ENCODE measurements at places on chromosomes 7 and 10.

DNA sequence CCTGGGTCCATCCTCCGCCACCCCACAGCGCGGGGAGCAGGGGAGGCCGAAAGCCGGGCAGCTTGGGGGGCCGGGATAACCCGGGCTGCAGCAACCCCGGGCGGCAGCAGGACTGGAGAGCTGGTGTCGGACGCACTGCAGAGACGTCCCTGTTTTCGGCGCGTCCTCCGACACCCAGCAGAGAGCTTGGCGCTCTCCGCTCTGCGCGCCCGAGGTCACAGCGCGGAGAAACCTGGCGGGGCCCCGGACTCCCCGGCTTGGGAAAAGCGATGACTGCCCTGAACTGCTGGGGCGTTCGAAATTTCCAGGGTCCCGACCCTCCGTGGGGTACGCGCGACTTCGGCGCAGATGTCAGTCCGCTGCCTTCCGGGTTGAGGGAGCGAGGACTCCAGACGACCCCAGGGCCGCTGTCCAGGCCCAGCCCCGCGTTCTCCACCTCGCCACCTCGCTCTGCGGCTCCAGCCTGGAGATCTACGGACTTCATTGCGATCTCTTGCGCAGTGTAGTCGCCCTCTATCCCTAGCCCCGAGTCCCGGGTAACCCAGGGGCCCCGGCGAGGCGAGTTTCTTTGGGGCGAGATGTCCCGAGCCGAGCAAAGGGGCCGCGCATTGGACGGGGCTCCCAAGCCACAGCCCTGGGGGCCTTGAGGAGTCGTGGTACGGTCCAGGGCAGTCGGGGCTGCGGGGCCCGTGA, 617 bp upstream of the FOXI2 start:
- DNase-seq, result no peak

DNA sequence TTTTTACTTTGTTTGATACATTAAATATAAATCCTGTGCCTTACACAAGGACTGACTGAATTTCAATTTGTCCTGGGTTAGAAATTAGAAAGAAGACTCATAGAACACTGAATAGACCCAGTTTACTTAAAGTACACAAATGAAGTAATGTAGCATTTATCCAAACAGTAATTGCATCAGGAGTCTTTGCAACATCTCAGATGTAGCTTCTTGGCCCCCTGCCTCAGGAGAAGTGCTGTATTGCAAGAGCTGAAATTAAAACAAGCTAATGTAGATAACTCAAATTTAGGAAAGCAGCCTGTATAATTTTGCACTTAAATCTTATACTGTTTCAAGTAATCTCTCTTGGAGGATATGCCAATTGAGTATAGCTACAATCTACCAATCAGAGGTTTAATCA, 54.3 kb upstream of the KCND2 start:
- DNase-seq, result no peak

DNA sequence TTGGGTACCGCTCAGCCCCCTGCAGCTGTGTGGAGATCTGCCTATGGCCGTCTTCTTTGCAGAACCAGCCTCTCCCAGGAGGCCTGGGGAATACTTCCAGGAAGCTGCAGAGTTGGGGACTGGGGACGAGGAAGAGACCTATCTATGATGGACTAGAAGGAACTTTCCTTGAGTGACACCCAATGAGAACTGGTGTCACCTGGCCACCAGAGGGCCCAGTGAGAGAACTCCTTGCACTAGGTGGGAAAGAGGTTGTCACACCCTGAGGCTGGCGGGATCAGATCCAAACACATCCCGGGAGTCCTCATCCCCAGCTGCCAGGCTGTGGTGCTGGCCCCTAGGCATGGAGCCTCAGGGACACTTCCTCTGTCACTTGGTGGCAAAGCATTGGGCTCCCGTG, 4.9 kb upstream of the GRID2IP start:
- no peak for DNase-seq

DNA sequence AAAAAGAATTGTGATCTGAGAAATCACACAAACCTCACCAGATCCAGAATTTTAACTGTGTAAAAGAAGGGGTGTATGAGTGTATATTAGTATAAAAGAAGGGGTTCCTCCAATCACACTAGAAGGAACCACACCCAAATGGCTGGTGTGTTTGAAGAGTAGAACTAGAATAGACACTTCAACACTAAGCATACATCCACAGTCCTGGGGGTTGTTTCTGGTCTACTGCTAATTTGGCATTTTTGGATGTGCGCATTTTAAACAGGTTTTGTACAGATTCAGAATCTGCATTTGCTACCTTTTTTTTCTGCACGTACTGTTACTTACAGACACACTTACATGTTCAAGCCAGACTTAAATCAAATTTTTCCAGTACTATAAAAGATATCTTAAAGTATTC, 64.6 kb downstream of the PDE1C start:
- DNase-seq, result no peak

GRCh38 chr10:102287538-102287937, 42.2 kb downstream of the GBF1 start:
- no peak for DNase-seq

GRCh38 chr10:116985611-116986010, 19.4 kb downstream of the SHTN1 start:
- no peak for DNase-seq

GRCh38 chr7:20095436-20095835, 121.7 kb downstream of the MACC1 start:
- DNase-seq, result no peak

DNA sequence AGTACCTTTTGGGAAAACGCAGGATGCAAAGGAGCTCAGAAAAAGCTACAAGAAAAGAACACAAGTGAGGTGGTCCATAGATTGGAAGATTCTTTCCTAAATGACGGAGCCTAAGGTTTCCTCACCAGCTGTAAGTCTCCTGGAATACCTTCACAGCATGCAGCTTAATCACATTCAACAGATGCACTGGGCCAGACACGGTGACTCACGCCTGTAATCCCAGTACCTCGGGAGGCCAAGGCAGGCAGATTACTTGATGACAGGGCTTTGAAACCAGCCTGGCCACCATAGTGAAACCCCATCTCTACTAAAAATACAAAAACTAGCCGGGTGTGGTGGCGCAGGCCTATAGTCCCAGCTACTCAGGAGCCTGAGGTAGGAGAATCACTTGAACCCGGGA, 228.7 kb downstream of the FRMD4A start:
- no peak for DNase-seq

- DNase-seq, result no peak
Observed at GRCh38 chr10:7707102-7707501, 4.0 kb downstream of the ITIH2 start.

GRCh38 chr7:25790963-25791362, 361.0 kb upstream of the NFE2L3 start:
- DNase-seq, result no peak

DNA sequence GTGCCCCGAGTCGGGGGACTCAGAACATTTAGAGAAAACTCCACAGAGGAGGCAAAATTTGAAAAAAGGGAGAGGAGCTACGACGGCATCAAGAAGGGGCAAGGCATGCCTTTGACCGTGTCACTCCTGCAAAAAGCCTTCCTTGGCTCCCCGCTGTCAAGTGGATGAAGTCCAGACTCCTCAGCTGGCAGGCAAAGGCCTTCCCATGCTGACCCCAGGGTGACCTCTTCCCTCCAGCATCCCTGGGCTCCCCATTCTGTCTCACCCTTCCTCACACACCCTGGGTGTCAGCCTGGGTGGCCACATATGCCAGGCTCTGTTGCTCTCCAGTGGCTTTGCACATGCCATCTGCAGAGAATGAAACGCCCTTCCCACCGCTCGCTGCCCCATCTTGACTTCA, 88.4 kb upstream of the ZMIZ1 start:
- DNase-seq, result no peak

GRCh38 chr10:77963901-77964300, 37.3 kb upstream of the DLG5 start:
- DNase-seq, result no peak

- DNase-seq, result no peak
Observed at GRCh38 chr7:69517985-69518704, 80.1 kb upstream of the AUTS2 start.

- no peak for DNase-seq
Observed at GRCh38 chr10:124240839-124241291, 147.5 kb upstream of the CHST15 start.

GRCh38 chr10:109963439-109963838, 40.1 kb upstream of the XPNPEP1 start:
- DNase-seq, result no peak

GRCh38 chr7:106978425-106979420, 65.8 kb upstream of the PRKAR2B start:
- DNase-seq, result no peak

GRCh38 chr10:114406455-114406854, 2.2 kb upstream of the AFAP1L2 start:
- DNase-seq, result no peak

GRCh38 chr7:98322331-98323270, 41.1 kb downstream of the BRI3 start:
- DNase-seq, result no peak

DNA sequence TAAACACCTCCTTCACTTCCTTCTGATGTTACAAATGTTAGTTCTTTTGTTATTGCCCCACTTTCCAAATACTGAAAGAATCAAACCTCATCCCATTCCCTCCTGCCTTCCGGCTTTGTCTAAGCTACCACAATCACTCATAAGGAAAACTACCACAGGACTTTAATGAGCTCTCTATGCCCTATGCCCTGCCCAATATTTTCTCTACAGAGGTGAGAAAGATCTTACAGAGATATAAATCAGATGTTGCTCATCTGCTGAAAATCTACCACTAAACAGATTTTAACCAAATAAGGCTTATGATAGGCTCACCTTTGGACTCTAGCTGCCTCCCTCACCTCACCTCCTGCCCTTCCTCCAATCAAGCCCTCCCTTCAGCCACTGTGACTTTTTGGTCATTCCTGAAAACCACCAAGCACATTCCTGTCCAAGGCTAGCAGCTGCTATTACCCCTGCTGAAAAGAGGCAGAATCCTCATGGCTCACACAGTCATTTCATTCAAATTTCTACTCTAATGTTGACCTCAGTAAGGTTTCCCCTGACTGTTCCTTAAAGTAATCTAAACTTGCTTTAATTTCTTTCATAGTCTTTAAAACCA, 7.7 kb downstream of the ZNF33B start:
- no peak for DNase-seq

DNA sequence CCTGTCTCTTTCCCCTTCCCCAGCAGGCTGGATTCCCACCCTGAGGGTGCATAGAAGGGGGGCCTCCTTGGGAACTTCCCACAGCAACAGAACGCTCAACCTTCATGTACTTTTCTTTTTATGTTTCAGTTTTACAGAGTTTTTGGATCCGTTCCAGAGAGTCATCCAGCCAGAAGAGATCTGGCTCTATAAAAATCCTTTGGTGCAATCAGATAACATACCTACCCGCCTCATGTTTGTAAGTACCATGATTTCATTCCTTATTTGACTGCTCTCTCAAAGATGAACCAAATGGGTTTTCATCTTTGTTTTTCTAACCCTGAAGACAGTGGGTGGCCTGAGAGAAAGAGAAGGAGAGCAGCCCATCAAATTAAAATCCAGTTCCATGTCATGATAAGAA, 46.7 kb downstream of the PLPP4 start:
- DNase-seq, result no peak

DNA sequence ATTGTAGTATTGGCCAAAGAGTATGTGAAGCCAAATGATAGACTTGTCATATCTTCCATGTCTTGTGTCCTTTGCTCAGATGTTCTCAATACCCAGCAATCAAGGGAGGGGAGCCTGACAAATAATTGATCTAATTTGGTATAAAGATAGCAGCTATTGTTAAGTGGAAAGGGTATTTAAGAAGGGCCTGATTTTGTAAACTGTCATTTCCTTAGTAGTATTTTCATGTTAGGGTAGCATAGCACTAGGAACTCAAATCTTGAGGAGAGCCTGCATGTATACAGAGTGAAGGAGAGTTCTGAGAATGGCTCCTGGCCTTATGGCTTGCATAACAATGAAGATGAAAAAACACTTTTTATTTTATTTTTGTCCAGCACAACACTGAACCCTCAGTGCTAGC, 53.1 kb downstream of the GNAI1 start:
- no peak for DNase-seq

DNA sequence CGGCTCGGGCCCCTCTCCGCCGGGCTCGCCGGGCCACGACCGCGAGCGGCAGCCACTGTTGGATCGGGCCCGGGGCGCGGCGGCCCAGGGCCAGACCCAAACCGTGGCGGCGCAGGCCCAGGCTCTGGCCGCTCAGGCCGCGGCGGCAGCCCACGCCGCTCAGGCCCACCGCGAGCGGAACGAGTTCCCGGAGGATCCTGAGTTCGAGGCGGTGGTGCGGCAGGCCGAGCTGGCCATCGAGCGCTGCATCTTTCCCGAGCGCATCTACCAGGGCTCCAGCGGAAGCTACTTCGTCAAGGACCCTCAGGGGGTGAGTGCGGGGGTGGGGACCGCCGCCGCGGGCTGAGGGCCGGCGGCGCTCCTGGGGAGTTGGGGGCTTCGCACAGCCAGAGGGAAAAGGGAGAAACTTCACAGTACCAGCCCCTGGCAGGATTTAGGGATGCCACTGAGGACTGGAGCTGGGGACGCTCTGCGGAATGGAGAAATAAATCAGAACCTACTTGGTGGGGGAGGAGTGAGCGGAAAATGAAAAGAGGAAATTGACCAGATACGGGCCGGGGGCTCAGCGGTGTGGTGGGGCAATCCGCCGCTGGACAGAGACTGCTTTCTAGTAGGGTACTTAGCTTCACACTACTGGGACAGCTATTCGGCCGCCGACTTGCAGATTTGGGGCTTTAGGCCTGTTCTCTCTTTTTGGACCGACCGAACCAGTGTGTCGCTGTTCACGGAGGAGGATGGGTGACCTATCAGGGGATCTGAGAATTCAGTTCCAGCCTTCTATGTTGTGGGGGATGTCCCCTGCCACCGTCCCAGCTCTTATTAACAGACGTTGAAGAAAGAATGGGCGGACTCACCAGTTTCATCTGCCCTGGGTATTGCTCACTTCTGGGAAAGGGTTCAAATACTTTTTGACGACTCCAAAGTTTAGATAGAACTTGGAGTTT, 669 bp downstream of the PI4K2A start:
- no peak for DNase-seq

- DNase-seq, result no peak
Observed at GRCh38 chr10:77114181-77114821, 523.3 kb downstream of the KCNMA1 start.

GRCh38 chr10:61763778-61764177, 101.0 kb downstream of the CABCOCO1 start:
- DNase-seq, result no peak

GRCh38 chr10:88456730-88457129, 126.4 kb downstream of the RNLS start:
- no peak for DNase-seq

DNA sequence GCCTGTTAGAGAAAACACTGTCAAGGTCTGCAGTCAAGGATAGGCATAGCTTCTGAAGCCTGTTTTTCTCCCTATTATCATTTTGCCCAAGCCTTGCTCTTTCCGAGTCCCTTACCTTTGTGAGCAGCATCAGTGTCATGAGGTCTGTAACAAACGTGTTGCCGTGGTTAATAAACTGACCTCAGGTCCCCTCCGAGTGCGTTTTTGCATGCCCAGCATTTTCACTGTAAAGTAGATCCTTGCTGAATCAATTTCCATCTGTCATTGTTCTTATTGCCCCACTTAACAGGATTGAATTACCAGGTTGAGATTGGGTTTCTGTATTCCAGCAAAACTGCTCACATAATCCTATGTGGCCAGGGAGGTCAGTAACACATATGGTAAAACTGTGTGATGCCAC, 110.3 kb downstream of the ZNF248 start:
- no peak for DNase-seq
